ENCODE measurements at places on chromosomes 5 and 9. TPM values are rescaled to one million over a fixed set of nuclear protein-coding genes. Genes with fewer than 3 reads are reported as not detected.

DNA sequence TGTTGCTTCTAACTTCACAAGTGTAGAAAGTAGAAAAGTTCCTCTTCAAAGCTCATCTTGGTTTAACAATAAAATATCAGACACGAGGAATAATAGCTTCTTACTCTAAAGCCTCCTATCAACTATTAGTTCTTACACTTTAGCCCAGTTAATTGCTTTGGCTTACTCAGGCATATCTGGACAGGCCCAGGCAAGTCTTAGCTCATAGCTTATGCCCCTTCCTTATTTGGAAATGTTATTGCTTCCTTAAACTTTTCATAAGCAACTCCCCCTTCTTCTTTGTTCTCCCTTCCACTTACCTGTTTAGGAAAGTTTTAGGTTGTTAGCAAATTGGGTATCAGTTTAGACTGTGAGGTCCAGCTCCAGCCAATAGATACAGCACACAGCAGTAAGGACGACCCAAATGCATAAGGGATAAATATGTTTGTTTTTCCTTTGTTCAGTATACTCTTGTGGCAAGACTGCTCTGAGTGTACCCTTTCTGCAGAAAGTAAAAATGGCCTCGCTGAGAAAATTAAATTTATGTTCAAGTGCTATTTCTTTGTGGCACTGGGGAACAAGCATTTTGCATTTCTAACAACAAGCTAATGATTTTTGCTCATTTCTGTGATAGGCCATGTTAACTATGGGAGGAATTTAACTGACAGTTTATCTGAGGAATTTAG, 162.1 kb downstream of the SMC2 start:
- no peak for DNase-seq

DNA sequence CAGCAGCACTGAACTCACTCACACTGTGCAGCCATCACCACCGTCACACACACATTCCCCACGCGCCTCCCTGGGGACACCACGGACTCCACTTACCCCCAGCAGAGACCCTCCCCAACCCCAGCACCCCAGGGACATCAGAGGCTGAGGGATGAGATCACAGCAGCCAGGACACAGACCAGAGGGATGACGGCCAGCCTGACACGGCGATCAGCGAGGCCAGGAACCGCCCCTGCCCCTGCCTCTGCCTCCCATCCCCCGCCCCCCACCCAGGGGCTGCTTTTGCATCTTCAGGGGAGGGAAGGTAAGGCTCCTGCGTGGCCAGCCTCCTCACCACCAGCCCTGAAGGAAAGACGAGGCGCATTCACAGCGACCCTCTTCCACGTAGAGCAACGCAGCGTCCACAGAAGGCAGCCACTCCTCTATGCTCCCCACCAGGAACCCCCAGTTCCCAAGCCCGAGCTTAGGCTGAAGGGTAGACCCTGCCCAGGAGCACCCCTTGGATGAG, 104.5 kb downstream of the VAV2 start:
- no peak for DNase-seq

DNA sequence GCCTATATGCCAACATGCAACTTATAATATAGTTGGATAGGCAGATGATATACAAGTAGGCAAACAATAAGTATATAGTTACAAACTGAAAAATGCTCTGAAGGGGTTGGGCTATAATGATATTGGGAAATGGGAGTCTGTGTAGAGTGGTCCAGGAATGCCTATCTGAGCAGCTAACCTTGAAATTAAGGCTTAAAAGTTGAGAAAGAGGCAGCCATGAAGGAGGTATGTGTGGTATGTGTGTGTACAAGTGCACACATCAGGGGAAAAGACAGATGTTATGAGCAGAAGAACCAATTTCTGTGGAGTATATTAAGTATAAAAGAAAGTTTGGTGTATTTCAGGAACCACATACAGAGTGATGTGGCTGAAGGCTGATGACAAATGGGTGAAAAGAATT, 154.9 kb upstream of the PAPPA start:
- no peak for DNase-seq

DNA sequence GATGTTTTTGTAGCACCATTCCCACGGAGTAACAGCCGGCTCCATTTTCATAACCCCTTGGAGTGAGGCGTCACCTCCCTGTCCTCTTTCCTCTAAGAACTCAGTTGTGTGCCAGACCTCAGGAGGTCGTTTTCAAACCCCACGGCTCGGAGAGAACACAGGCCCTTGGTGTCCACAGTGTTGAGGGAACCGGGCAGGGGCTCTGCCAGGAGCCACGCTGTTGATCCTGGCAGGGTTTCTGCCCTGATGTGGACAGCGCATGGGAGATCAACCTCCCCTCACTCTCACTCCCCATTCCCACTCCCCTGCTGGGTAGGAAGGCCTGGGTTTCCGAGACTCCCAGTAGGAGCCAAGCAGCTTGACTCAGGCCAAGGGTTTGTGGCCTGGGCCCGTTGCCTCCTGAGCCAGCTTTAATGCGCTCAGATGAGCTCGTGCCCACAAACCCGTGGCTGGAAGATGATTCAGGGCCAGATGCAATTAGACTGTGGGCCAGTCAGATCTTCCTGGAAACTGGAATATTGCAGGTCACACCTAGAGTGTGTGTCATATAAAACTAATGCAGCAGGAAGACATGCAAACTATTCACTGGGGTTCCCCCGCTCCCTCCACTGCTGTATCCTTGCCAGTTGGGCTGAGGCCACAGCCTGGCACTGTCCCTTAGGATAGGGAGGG, 133.4 kb downstream of the SLC12A2 start:
- no peak for DNase-seq

DNA sequence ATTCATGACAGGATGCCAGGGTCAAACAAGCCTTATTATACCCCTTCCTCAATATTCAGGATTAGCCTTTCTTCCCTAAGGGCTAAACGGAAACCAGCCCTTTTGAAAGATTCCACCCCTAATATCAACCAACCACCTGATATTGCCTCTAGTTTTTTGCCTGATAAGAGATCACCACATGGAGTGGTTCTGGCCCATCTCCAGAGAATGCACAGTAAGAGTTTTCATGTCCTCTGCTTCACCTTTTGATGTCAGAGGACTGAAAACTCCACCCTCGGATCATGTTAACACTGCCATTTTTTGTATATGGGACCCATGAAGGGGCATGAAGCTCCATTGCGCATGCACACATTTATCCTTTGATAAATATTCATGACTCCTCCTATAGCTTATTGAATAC, 5.8 kb upstream of the LNPEP start:
- no peak for DNase-seq

DNA sequence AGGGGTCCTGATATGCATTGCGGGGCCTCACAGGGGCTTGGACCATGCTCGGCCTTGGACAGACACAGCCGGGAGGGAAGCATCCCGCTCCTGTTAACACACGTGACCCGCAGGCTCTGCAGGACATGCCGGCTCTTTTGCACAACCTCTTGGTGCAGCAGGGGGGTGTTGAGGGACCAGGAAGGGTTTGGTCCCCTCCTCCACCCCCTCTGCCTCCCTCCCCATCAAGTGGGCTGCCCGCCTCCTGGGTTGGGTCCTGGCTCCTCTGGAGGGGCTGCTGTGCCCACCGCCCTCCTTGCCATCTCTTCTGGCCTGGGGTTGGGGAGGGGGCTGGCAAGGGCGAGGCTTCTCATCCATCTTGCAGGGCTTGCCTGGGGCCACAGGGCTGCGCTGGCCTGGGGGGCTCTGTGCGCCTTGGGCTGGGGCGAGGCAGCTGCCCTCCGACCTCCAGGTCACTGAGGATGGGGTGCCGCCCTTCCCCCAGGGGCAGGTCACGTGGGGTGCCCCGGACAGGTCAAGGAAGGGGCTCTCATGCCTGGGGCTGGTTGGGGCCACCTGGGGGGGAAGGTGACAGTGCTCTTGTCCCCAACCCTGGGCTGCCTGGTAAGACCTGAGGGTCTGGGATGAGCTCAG, 16.8 kb upstream of the SLC9A3 start:
- DNase-seq = no peak

DNA sequence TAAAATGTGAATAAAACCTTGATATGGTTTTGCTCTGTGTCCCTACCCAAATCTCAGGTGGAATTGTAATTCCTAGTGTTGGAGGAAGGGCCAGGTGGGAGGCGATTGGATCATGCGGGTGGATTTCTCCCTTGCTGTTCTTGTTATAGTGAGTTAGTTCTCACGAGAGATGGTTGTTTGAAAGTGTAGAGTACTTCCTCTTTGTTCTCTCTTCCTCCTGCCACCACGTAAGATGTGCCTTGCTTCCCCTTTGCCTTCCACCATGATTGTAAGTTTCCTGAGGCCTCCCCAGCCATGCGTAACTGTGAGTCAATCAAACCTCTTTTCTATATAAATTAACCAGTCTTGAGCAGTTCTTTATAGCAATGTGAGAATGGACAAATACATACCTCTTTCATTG, 34.9 kb downstream of the TARS1 start:
- no peak for DNase-seq

DNA sequence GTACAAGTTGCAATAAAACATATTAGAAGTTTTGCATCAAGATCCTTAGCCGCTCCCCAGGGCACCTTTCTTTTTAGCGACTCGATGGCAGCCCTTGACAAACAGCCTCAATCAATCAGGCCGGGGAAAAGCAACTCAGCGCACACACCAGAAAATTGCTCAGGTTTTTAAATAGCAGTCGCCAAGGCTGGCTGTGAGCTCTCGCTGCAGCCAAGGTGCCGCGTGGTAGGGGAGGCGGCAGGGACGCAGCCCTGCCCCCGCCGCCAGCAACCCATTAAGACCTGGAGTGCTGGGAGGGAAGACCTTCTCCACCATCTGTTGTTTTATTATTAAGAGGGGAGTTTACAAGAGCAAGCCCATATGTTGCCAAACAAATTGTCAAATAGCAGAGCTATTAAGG, 22.6 kb downstream of the ASS1 start:
- no peak for DNase-seq

- DNase-seq = peak; percentile 78
These were observed 809 bp downstream of the MCCC2 start for GRCh38 chr5:71587766-71588532.

DNA sequence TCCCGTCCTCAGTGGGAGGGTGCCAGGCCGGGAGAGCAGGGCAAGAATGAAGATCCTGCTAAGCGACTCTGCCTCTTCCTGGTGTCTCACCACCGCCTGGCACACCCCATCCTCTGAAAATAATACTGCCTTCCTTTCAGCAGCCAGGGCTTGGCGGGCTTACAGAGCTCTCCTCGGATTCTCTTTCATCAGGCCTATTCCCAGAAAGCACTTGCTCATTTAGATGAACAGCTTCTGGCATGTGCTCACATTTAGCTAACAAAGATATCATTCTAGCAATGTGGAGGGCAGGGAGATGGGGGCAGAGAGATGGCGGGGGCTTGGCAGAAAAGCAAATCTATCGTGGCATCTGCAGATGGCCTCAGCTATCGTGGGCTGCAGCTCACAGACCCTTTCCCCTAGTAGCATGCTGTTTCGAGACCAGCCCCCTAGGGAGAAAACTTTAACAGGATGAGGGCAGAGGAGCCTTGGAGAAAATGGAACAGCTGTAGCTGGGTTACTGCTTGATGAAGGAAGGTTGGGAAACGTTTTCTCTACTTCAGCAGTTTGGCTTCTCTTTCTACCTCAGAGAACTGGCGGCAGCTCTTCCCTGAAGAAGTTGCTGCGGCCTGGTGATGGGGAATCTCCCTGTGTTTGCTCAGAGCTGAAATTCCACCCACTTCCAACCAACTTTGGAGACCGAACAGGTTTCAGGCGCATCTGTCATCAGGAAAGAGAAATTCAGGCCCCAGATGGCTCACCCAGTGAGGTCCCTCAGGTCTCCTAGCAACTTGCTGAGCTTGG, 102.1 kb downstream of the TMEM174 start:
- DNase-seq = no peak

GRCh38 chr9:91043056-91043810, 241.6 kb downstream of the SYK start:
- peak; percentile 72 for DNase-seq

DNA sequence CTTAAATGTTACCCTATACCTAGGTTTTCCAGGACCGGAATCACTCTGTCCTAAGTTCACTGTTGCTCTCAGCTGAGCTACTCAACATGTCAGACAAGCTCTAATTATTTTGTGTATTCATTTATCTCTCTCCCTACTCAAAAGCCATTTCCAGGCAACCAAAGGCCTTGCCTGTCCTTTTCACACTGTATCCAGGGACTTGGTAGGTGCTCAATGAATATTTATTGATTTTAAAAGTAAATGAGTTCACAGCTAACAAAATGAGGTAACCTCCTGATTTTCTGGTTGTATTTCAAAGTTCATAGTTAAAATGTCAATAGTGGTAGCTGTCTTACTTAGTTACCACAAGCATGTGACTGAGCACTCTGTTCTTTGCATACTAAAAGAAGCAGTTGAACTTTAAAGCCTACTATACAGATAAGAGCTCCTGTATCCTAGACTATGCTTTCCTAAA, 522.2 kb downstream of the ACTL7B start:
- no peak for DNase-seq

DNA sequence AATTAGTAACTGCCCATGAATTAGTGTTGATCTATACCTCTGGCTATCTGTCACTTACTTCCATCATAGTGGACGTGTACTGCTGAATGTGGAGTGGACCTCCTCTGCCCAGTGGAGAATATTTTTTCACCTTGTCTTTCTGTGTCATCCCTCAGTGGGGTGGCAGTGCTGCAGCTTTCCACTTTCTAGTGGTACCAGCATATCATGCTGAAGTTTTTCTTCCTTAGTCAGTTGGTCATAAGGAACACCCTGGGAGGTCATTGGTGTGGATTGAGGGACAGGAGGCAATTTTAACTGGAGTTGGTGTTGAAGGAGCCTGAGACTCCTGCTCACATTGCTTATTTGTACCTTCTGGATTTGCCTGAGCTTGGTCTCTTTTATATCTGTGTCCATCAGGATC, 151.7 kb upstream of the ANKH start:
- DNase-seq = no peak

DNA sequence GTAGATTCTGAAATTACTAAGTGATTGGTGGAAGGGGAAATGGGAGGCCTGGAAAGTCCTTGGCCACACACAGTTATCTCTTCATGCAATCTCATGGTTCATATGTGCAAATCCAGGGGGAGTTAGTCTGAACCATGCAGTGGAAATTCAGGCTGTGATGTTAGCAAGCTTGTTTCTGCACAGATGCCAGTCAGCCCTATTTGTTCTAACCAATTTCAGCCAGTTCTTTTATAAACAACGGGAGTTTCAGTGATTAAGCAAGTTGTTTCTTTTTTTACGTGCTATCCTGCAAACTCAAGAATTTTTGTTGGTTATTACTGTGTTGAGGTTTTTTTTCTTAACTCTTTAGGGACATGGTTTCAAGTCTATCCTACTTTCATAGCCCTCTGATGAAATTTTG, 298.0 kb downstream of the FER start:
- DNase-seq = no peak

GRCh38 chr9:93903886-93904648, 51.1 kb downstream of the BARX1 start:
- no peak for DNase-seq

Gene SLC6A7
- not detected for total RNA-seq

Gene DMGDH
- 5.1 TPM for total RNA-seq

Gene OCLN
- 1.8 TPM for total RNA-seq

Gene CDC14B
- 27.0 TPM for total RNA-seq

Gene PHF24
- under 0.01 TPM for total RNA-seq

Gene REEP2
- 38.8 TPM for total RNA-seq

Gene PCDHA6
- total RNA-seq = 0.33 TPM

Gene C1QTNF3
- total RNA-seq = 15.6 TPM

Gene ZDHHC12
- 25.3 TPM for total RNA-seq

Gene HMMR
- 0.57 TPM for total RNA-seq

Gene CCL27
- not detected for total RNA-seq
